ENCODE measurements at places on chromosomes 2 and 18.
A peak's percentile ranks its signal among the peaks of the same experiment; 100 is the strongest.

- DNase-seq = peak; percentile 0
These were observed 14.3 kb upstream of the TANC1 start for GRCh38 chr2:158953926-158954763.

- DNase-seq = no peak
These were observed 267.6 kb upstream of the HNRNPA3 start for GRCh38 chr2:176944998-176945397.

DNA sequence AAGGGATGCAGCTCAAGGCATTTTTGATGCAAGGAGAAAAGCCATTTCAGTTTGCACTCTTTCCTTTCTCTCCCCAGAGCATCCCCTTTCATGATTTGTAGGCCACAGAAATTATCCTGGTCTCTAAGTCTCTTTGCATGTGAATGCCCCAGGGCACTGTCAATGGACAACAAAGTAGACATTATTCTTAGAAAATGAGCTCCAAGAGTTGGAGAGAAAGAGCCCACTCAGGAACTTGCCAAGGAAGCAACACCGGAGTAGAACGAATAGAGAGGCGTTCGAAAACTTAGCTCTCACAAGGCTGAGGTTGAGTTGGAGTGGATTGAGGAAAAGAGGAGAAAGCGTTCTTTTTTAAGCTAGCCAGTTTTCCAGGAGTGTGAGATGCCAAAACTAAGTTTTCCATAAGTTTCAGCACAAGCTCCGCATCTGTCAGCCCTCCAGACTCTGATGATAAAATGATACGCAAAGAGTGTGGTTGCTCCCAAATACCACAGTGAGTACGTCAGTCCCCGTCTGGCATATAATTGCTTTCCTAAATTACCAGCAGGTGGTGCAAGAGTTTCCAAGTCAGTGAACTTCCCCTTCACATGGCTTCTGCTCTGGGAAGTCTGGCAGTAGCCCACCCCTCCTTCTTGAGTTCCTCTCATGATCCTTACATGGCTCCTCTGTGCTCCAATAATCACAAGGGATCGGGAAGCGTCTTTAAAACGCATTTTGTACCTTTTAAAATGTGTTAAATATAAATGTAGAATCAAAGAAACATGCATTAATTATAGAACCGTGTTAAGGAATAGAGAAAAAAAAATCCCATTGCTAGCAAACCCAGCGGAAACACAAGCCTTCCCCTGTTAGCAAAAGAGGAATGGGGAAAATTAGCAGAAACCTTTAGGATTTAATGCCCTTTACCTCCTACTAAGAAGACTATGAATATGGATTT lies 1060.6 kb upstream of the FANCL start:
- peak; percentile 21 for DNase-seq

DNA sequence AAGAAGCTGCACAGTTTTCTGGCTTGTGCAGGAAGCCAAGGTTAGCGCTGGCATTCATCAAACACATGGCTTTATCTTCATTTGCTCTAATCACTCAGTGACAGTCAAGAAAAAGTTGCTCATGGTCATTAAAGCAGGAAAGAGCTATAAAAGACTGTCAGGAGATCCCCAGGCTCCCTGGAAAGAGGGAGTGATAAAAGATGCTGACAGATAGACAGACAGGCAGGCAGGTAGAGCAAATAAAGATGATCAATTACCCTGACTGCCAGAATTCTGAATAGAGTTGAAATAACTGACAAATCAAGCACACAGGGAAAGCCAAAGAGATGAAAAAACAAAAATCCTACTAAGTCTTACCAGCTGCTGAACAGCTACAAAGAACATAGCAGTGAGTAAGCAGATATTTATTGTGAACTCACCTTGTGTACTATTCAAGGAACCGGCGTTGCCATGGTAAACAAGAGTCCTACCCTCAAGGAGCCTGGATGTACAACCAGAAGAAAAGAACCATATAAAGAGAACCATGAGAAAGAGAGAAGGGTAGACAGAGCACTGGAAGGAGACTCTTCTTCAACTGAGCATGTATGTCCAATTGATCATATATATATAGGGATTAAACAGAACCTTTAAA lies 68.0 kb downstream of the RNF152 start:
- DNase-seq = no peak

- no peak for DNase-seq
These were observed 9.1 kb upstream of the B3GNT7 start for GRCh38 chr2:231386446-231386845.

- DNase-seq = no peak
These were observed 127.9 kb downstream of the AGAP1 start for GRCh38 chr2:235621736-235622135.
